ENCODE measurements at places on chromosomes 3 and 15. TPM values are rescaled to one million over a fixed set of nuclear protein-coding genes. Genes with fewer than 3 reads are reported as not detected.

Gene SLC7A14
- total RNA-seq = not detected

Gene RPL4
- total RNA-seq = 5,916 TPM

Gene CSNK1G1
- total RNA-seq = 15.1 TPM

Gene MUSTN1
- not detected for total RNA-seq

Gene SPSB4
- 0.09 TPM for total RNA-seq

Gene TMOD2
- 1.7 TPM for total RNA-seq

Gene POC1A
- total RNA-seq = 19.1 TPM

Gene GRAMD1C
- 0.23 TPM for total RNA-seq

Gene NEK10
- 0.88 TPM for total RNA-seq

Gene GOLGA8K
- 0.89 TPM for total RNA-seq

Gene HDC
- total RNA-seq = not detected

Gene CCR8
- total RNA-seq = not detected

Gene CHSY1
- 24.6 TPM for total RNA-seq

Gene CACNA2D3
- 0.07 TPM for total RNA-seq

Gene PCLAF
- 160 TPM for total RNA-seq

Gene ADPRH
- total RNA-seq = 2.8 TPM

Gene CKMT1A
- 2.6 TPM for total RNA-seq

Gene ANKUB1
- 0.06 TPM for total RNA-seq

Gene AKAP13
- 57.8 TPM for total RNA-seq

Gene NFKBIZ
- 7.2 TPM for total RNA-seq

Gene FBXL22
- total RNA-seq = 0.18 TPM

Gene SLC28A2
- total RNA-seq = not detected

Gene STX19
- total RNA-seq = not detected

Gene C2CD4A
- total RNA-seq = 0.05 TPM

Gene LSAMP
- 0.18 TPM for total RNA-seq

Gene PRR20G
- total RNA-seq = 0.19 TPM

Gene CX3CR1
- not detected for total RNA-seq

Gene KCNAB1
- not detected for total RNA-seq

Gene GABRA5
- 131 TPM for total RNA-seq

Gene FAM3D
- total RNA-seq = not detected

Gene DAZL
- not detected for total RNA-seq

Gene SKOR1
- 0.05 TPM for total RNA-seq

Gene IL5RA
- total RNA-seq = not detected

Gene TMEM108
- total RNA-seq = not detected

Gene PPARG
- total RNA-seq = 36.5 TPM

All from A549 treated with CORT108297 at 1 μM for 4 hours (cell line).